Bronchial smooth muscle cell (primary cell): ENCODE measurements at places on chromosomes 6 and 20. TPM values are rescaled to one million over a fixed set of nuclear protein-coding genes. Genes with fewer than 3 reads are reported as not detected.

The SGK2 gene
- 0.43 TPM in 1 of 2 replicates, not detected in the other for total RNA-seq

The CDH22 gene
- not detected in 2 replicates for total RNA-seq

The PRR18 gene
- total RNA-seq = under 0.01 TPM in 1 of 2 replicates, not detected in the other

The ZNF311 gene
- total RNA-seq = 1.6 and 2.3 TPM in 2 replicates

The THEMIS gene
- not detected in 2 replicates for total RNA-seq

The MYMX gene
- not detected in 2 replicates for total RNA-seq

The SIRPD gene
- not detected in 2 replicates for total RNA-seq

The FRS3 gene
- total RNA-seq = 1.3 and 2.2 TPM in 2 replicates

The UBD gene
- 0.09 and 0.16 TPM in 2 replicates for total RNA-seq

The ELOVL2 gene
- total RNA-seq = not detected in 2 replicates

The GJA10 gene
- total RNA-seq = not detected in 2 replicates

The NRSN1 gene
- under 0.01 TPM in 1 of 2 replicates, not detected in the other for total RNA-seq

The OR2J3 gene
- not detected in 2 replicates for total RNA-seq

The BRPF3 gene
- total RNA-seq = 6.8 and 9.2 TPM in 2 replicates

The NFATC2 gene
- total RNA-seq = under 0.01 and 0.09 TPM in 2 replicates

The TFAP2D gene
- not detected in 2 replicates for total RNA-seq

The CST3 gene
- total RNA-seq = 164 and 269 TPM in 2 replicates
